ENCODE measurements at places on chromosomes 7 and 10.

DNA sequence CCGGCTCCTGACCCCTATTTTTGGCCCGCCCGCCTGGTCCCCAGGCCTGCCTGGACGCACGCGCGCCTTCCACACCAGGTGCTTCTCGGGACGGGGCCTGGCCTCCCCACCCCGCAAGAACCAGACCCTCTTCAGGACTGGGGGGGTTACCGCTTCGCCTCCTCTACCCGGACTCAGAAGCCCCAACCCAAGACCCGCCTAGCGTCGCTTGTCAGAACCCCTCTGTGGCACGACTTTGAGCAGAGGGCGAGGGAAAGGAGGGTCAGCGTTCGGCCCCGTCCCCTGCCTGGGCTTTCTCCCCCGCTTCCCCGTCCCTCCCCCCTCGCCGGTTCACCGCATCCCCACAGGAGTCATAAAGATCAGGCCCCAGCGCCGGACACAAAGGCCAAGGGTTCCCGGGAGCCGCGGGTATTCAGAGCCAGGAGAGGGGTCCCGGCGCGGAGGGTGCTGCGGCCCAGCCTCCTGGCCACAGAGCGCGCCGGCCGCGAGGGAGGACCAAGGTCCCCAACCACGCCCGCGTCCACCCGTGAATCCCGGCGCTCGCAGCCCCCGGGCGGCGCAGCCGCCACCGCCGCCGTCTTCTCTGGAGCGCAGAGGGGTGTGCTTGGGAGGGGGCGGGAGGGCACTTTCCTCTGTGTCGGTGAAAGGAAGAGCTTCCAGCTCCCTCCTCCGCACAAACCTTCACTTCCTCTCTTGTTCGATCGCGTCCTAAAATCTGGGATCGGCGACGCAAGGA lies 351.9 kb downstream of the DNAJB6 start:
- DNase-seq: no peak

- DNase-seq: no peak
These were observed 9.7 kb downstream of the ATP5MF start for GRCh38 chr7:99456288-99456687.

DNA sequence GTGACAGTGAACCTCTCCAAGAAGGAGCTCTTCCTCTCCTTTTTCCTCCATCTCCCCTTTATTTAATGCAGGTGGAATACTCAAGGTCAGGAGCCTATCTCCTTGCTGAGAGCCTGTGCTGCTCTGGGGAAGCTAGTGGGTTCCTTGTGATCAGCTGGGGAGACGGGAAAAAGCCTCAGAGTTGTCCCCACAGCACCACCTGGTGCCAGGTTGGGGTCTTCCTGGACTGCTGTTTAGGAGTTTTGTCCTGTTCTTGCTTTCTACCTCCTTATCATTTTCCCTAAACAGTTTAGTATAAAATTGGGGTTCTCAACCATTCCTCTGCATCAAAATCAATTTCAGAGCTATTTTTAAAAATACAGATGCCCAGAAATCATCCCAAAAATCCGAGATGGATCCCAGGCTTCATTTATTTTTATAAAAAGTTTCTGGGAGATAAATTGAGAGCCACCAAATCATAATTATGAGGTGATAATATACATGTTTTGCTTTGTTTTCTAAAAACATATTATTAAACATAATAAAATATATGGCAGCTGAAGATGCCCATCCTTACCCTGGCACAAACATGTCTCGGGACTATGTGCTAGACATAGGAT lies 44.3 kb downstream of the MACC1 start:
- DNase-seq: peak; percentile 57

GRCh38 chr10:131954356-131954965 lies 27.3 kb downstream of the BNIP3 start:
- no peak for DNase-seq

All from hindlimb muscle (tissue), 1 donor.